ENCODE measurements at places on chromosomes 5 and 9.
A peak's percentile ranks its signal among the peaks of the same experiment; 100 is the strongest.

DNA sequence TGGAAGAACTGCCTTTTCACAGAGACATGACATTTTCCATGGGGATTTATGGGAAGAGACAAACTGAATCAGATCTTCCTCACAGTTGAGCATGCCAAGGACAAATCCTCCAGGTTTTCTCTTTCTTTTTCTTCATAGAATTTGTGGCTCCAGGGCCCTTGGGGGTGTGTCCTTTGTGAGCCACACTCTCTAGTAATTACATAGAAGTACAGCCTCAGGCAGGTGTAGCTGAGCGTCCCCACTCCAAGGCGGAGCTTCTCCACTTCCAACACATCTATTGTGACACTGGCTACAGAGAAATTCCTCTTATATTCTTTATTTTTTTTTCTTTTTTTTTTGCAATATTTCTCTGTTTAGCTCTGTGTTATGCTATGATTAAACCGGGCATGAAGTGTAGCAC is 420.5 kb upstream of the CD180 start:
- DNase-seq: no peak

DNA sequence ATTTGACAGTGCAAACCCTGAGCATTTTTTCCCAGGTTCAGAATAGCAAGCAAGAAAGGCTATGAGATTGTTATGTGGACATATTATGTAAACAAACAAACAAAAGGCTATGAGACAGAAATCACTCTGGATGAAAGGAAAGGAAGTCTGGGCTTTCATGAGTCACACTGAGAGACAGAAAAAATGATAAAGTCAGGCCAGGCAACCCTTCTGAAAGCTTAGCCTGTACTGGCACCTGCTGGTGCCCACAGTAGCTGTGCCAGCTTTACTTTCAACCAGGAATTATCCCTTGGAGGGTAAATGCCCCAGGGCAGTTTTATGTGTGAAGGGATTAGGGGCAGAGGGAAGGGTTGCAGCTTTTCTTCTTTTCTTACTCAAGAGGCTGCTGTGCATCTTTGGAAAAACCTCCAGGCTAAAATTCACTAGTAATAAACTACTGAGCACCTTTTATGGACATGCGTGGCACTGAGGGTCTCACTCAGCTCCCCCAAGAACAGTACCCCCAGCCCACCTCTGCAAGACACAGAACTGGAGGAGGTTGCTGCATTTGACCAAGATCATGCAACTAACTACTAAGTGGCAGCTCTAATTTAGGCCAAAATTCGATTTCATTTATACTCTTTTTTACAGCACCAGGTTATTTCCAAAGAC is 41.7 kb downstream of the ACTL7B start:
- no peak for DNase-seq

DNA sequence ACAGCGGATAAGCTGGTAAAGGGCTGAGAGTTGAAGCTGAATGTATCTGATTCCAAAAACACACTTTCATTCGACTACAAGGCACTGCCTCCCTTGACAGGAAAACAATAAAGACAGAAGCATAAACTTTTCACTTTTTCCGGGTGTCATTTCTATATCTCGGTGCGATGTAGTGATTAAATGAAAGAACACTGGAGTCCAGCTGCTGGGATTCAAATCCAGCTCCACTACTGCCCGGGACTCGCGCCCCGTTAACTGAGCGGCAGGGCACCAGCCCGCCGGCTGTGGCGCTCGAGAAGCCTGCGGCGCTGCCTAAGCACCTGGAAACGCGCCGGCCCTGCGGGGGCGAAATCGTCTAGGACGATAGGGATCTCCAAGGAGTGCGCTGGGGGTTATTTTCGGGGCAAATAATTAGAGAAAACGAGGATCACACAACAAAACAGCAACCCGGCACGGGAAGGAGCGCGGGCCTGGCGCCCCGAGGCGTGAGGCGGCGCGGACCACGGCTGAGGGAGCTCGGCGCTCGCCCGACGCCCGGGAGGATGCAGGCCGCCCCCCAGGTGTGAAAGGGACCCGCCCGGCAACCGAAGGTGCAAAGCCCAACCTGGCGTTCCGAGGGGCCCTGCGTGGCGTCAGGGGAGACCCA is 837 bp downstream of the UIMC1 start:
- peak; percentile 51 for DNase-seq

- no peak for DNase-seq
These were observed 44.8 kb upstream of the RNF130 start for GRCh38 chr5:180116077-180116999.

- no peak for DNase-seq
These were observed 9.1 kb upstream of the DAB2 start for GRCh38 chr5:39433848-39434247.

DNA sequence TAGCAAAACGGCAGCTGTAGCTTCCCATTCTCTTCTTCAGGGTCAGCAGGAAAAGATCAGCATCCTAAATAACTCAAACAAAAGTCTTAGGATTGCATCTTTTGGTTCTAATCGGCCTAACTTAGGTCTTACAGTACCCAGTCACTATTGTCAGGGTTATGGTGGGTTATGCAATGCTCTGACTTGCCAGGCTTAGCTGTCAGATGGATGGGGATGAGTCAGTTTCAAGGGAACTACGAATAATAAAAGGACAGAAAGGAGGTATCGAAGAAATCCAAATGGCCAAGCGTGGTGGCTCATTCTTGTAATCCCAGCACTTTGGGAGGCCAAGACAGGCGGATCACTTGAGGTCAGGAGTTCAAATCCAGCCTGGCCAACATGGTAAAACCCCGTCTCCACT is 46.5 kb downstream of the PPP1R2B start:
- no peak for DNase-seq

GRCh38 chr5:142046191-142046590 is 33.4 kb upstream of the GNPDA1 start:
- no peak for DNase-seq

DNA sequence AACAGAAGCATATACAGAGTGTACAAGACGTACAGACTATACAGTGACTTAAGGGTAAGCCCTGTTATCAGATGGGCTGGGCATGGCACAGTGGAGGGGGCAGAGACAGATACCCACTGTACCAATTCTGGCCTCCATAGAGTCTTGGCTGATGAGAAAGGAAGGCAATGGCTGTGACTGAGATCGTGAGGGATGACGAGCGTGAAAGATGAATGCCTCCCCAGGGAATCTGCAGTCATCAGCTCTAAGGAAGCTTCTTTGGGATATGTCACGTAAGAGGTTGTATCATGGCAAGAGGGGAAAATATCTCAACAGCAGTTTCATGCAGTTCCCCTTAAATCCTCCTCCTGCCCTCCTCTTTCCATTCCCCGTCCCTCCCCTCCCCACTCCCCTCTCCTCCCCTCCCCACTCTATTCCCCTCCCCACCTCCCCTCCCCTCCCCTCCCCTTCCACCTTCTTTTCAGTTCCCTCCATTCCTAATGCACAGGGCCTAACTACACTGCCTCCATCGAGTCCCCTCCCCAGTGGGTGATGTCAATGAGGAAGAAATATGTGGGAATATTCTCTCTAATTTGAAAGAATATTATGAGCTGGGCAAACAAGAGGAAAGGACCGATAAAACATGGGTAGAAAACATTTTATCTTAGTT is 226.4 kb upstream of the DAP start:
- no peak for DNase-seq

GRCh38 chr9:109787735-109788134 is 7.7 kb downstream of the PALM2AKAP2 start:
- DNase-seq: no peak

DNA sequence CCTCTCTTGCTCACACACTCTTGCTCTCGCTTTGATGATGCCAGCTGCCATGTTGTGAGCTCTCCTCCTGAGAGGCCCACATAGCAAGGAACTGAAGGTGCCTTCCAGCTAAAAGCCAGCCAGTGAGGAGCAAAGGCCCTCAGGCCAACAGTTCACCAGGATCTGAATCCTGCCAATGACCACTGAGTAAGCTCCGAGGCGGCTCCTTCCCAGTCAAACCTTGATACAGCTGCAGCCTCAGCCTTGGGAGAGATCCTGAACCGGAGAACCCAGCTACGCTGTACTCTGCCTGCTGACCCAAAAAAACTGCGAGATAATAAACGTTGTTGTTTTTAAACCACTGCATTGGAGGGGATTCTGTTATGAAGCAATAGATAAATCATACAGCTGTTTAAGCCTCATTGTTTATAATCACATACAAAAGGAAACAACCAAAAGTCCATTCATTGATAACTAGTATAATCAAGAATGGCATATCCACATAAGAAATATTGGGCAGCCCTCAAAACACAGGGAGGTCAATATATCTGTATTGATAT is 49.0 kb upstream of the IFNK start:
- no peak for DNase-seq

- no peak for DNase-seq
These were observed 60.7 kb upstream of the NIPBL start for GRCh38 chr5:36815871-36816270.

GRCh38 chr9:93447655-93448054 is 3.8 kb upstream of the FAM120A start:
- no peak for DNase-seq

- no peak for DNase-seq
These were observed 372.8 kb upstream of the RFX3 start for GRCh38 chr9:3898461-3899218.

DNA sequence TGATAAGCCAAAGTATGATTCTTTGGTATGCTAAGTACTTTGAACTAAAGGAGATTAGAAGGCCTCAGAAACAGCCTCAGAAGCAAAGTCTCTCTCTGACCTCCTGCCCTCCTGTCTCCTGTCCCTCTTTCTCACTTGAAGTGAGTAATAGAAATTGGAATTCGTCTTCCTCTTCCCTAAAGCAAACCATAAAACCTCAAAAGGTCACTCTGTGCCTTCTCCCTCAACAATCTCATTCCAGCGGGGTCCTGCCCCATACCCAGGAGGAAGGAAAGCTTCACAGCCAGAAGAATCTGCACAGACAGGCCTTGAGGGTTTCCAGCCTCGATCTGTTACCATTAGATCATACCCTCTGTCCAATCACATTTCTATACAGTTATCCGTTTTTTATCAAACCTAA is 87.8 kb downstream of the HAPLN1 start:
- DNase-seq: no peak

DNA sequence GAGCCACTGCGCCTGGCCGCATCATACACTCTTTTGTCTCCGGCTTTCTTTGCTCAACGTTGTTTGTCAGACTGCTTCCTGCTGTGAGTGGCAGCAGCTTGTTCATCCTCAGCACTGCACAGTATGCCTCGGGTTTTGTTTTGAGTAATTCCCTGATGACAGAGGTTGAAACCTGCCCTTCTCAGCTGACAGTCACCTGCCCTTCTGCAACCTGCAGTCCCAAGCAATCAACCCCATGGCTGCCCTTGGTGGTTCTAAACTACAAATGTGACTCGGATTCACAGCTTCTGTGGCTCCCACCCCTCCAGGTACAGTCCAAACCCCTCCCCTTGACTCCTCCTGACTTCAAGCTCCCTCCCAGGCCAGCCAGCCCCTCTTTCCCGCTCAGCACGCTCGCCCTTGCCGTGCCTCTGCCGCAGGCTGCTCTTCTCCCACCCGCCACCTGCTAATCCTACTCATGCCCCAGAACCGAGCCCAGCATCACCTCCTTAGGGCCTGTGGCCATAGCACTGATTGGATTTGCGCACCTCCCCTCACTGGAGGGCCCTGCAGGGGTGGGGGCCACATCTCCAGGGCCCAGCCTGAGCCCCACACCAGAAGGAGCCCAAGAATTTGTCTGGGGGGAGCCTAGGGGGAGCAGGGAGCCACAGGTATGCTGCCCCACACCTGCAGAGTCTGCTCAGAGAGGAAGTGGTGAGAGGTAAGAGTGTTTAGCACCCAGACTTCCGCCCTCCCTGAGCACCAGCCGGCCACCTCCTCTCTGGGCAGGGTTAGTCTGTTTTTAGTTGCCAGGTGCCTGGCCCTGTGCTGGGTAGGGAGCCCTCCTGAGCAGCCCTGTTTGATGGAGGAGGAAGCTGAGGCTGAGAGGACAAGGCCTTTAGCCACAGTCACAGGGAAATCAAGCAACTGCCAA is 10.1 kb downstream of the EEIG1 start:
- DNase-seq: peak; percentile 66

GRCh38 chr9:106218854-106219253 is 524.5 kb downstream of the TMEM38B start:
- DNase-seq: no peak

- DNase-seq: no peak
These were observed 305.2 kb downstream of the EFNA5 start for GRCh38 chr5:107365320-107366109.

- no peak for DNase-seq
These were observed 34.9 kb upstream of the SLIT3 start for GRCh38 chr5:169335806-169336205.

- DNase-seq: peak; percentile 47
These were observed 125.1 kb downstream of the LIFR start for GRCh38 chr5:38431242-38431853.

GRCh38 chr9:115132648-115133047 is 14.7 kb upstream of the TNC start:
- peak; percentile 81 for DNase-seq

DNA sequence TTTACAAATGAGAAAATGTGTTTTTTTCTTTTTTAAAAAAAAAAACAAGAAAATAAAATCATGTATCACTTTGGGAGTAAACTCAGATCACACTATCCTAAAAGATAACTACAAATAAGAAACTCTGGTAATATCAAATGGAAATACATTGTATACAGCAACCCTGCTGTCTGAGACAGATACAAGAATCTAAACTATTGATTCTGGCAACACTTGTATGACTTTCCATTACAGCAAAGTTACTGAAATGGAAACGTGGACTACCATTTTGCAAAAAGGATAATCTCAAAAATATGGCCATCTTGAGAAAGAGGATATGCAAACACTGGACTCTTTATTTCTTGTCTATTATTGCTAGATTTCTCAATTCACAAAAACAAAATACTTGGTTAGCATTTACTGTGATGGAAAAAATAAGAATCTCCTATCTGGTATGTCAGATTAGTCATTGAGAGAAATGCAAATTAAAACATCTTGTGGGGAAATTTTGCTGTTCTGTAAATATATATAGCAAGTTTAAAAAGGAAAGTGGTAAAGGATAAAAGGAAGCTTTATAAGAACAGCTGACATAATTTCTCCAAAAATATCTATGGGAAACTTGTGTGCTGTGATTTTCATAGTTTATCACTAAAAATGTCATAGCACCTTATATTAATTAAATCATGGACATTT is 112.9 kb upstream of the FER start:
- DNase-seq: no peak

DNA sequence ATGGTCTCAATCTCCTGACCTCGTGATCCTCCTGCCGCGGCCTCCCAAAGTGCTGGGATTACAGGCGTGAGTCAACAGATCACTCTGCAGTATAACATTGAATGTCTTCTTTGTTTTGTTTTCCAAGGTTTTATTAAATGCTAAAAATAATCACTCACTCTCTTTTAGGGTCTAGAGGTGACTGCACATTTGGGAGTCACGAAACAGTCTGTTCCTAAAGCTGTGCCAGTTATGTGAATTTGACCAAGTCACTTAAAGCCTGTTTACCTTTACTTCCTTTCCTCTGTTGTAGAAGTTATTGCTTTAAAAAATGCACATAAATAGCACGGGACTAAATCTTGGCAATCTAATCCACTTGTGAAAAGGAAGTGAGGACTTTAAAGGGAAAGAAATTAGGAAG is 304.9 kb upstream of the PTGER4 start:
- DNase-seq: no peak

- peak; percentile 58 for DNase-seq
These were observed 92.7 kb downstream of the NRG2 start for GRCh38 chr5:139950436-139950835.

- no peak for DNase-seq
These were observed 53.8 kb downstream of the CD180 start for GRCh38 chr5:67142816-67143215.
